ENCODE measurements at places on chromosomes 1 and 21.

DNA sequence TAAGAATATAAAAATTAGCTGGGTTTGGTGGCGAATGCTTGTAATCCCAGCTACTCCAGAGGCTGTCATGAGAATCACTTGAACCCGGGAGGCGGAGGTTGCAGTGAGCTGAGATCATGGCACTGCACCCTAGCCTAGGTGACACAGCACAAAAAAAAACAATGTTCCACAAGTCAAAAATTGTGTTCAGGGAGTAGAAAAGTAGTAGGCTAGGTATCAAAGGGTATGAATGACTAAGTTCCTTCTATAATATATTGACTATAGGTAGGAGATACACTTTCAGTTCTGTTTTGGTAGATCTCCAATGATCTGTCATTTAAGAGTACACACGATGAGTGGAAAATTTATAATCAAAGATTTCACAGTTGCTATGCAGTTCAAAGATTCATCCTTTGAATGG, 16.7 kb downstream of the USP48 start:
- DNase-seq = no peak

DNA sequence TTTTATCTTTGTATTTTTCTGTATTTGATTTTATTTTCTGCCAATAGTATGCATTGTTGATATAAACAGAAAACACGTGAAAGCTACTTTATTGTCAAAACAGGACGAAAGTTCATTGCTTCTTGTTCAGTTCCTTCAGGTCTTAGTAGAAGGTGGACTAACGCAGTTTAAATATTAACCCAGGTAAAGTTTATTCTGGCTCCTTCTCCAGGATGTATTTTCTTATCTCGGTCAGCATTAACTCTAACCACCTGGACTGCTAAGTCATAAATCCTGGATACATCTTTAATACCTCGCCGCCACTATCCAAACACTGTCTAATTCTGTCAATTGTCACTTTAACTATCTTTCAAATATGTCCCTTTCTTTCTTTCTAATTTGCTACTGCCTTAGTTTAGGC, 5.7 kb upstream of the SOAT1 start:
- no peak for DNase-seq

DNA sequence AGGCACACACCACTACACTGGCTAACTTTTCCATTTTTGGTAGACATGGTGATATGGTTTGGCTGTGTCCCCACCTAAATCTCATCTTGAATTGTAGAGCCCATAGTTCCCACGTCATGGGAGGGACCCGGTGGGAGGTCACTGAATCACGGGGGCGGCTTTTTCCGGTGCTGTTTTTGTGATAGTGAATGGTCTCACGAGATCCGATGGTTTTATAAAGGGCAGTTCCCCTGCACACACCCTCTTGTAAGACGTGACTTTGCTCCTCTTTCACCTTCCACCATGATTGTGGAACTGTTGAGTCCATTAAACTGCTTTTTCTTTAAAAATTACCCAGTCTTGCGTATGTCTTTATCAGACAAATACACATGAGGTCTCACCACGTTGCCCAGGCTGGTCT, 1.3 kb upstream of the FTCD start:
- no peak for DNase-seq

- DNase-seq = no peak
Observed at GRCh38 chr1:101147381-101147780, 89.4 kb upstream of the S1PR1 start.

DNA sequence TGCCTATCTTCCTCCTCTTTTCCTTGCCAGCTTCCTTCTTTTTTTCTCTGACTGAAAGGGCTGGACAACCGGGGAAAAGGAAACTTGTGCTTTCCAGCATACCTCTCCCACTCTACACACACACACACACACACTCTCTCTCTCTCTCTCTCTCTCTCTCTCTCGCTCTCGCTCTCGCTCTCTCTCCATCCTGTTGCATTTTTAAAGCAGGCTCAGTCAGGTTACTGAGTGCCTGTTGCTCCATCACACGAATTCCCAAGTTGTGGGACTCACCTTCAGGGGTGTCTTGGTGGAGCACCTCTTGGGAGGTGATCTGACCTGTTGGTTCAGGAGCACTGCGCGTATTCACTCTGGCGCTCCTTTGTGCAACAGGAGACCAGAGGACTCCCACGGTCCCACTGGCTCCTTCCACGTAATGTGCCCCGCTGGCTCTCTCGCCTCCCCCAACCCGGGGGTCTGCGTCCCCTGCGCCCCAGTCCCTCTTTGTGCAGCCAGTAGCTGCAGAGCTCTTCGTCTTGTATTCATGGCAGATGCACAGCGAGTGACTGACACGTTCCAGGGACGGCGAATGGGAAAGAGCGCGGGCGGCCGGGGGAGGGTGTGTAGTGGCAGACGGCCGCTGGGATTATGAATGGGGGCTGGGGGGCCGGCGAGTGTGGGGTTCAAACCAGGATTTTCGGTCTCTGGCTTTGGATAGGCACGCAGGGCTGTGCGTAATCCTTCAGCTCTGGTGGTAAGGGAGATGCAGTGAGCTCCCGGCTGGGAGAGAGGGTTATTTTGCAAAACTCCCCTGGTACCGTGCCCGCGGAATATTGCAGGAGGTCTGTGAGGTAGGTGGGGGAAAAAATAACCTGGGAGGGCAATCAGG, 660 bp upstream of the PDE4B start:
- no peak for DNase-seq

DNA sequence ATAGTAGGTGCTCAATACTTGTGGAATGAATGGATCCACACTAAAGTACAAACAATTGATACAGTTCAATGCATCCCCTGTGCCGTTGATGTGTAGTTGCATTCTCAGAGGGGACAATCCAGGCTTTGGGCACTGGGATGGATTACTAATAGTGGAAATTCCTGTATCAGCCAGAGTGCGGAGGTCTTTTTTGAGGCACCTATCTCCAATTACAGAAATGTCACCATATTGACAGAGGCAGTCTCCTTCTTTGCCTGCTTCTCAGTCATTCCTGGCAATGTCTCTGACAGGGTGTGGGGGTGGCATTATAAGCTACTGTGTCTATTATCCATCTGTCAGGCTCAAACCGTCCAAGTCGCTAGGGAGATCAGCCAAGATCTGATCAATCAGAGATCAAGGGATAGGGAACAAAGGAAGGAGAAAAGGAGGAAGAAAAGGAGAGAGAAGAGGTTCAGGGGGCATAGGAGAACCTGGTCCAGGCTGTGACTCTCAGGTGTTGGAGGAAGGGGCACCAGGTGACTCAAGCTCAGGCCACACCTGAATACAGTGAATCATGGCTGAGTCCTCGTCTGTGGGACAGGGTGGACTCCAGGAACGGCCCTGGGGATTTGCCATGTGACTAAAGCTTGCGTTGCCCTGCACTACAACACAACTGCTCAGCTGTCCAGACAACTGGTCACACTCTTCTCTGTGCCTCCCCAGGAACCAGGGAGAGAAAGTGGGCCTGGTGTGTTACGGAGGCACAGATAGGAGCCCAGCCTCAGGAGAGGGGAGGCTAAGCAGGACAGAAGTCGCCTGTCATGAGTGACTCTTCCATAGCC, 3.4 kb upstream of the LAMB3 start:
- no peak for DNase-seq

DNA sequence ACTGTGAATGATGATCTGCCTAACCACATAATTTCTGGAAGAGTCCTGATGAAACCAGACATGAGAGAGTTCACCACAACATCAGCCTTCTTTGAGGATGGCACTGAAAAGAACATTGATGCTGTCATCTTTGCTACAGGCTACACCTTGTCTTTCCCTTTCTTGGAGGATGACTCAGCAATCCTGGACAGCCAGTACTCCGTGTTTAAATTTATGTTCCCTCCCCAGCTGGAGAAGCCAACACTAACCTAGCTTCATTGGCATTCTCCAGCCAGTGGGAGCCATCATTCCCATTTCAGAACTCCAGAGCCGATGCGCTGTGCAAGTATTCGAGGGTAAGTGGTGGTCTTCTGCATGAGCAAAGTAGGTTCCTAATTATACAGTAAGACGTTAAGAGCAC, 164.1 kb upstream of the POGK start:
- DNase-seq = no peak

GRCh38 chr1:69377507-69377906, 190.2 kb upstream of the LRRC7 start:
- no peak for DNase-seq

DNA sequence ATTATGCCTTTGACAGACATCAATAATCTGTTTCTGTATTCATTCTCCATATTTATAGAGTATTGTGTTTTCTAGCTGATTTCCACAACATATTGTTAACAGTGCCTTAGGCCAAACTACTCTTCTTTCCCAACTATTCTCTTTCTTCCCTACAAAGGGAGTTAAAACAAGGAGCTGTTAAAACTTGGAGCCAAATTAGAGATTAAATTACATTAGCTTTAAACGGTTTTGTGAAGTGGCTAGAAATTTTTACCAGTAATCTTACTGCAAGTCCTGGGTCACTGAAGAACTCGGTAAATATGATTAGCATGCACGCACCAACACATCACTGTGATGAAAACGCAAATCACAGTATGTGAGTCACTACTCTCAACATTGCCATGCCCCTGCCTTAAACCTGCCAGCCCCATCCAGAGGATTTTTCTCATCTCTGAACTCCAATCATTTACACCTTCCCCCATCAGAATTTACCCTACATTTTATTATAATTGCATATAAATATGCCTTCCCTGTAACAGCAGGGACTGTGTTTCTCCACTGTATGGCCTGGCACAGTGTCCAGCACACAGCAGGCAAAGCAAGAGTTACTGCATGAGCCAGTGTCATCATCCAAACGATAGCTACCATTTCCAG, 1.5 kb upstream of the PRDX6 start:
- no peak for DNase-seq

DNA sequence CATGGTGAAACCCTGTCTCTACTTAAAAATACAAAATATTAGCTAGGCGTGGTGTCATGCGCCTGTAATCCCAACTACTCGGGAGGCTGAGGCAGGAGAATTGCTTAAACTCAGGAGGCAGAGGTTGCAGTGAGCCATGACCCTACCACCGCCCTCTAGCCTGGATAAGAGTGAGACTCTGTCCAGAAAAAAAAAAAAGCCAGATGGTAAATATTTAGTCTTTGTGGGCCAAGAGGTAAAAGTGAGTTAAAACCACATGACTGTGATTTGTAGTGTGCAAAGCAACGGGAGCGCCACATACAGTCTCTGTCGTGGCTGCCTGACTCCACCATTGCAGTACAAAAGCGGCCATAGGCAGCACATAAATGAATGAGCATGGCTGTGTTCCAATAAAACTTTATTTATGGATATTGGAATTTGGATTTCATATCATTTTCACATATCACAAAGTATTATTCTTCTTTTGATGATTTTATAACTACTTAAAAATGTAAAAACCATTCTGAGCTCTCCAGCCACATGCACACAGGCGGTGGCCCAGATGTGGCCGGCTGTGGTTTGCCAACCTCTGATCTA, 51.8 kb upstream of the CASZ1 start:
- DNase-seq = no peak

- DNase-seq = no peak
Observed at GRCh38 chr1:1206376-1206965, at the start of gene TNFRSF18. Gene TNFRSF18 (minus strand): TSS chr1:1206592. CDS start chr1:1206571, 21 bp downstream.

DNA sequence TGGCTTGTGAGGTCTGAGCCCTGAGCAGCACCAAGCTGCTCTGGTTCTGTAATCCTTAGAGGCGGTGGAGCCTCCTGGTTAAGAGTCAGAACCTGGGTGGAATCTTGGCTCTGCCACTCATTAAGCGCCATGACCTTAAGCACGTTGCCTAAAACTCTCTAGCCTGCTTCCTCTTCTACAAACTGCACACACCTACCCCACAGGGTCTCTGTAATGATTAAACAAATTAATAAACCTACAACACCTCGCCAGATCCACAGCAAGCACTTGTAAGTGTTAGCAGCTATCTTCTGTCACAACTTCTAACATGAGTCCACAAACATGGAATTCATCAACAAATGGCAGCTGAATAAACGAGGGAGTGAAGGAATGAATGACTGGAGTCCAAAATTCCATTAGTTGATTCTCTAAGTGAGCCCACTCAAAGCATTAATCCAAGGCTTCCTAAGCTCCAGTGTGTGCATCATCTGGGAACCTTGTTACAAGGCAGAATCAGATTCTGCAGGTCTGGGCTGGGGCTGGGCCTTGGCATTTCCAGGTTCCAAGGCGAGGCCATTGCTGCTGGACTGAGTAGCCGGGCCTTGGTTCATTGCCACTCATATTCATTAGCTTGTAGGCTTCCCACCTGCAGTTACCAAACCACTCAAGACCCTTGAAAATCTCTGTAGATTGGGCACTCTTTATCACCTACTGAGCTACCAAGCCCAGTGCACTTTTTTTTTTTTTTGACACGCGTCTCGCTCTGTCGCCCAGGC, 168.6 kb downstream of the HIVEP3 start:
- DNase-seq = no peak

- DNase-seq = no peak
Observed at GRCh38 chr1:67434491-67434890, 4.3 kb upstream of the SERBP1 start.

- DNase-seq = no peak
Observed at GRCh38 chr21:15645830-15646229, 84.0 kb upstream of the USP25 start.

DNA sequence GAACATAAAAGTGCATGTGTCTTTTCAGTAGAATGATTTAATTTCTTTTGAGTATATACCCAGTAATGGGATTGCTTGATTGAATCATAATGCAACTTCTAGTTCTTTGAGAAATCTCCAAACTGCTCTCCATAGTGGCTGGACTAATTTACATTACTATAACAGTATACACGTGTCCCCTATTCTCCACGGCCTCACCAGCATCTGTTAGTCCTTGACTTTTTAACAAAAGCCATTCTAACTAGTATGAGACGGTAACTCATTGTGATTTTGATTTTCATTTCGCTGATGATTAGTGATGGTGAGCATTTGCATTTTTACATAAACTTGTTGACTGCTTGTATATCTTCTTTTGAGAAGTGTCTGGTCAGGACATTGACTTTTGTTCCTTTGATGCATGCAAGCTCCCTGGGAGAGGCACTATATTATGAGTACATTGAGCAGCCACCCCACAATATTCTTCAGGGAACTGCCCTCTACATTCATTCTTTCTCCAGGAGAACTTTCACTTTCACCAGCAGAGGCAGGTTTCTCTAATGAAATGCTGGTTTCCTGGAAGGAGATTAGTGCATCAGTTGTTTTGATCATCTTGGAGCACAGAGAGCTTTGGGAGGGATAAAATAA, 51.9 kb upstream of the LPGAT1 start:
- DNase-seq = no peak

GRCh38 chr21:44291936-44292811, 6.5 kb downstream of the AIRE start:
- DNase-seq = no peak

GRCh38 chr1:169892927-169893644, 610 bp downstream of the SCYL3 start:
- DNase-seq = peak; percentile 22

DNA sequence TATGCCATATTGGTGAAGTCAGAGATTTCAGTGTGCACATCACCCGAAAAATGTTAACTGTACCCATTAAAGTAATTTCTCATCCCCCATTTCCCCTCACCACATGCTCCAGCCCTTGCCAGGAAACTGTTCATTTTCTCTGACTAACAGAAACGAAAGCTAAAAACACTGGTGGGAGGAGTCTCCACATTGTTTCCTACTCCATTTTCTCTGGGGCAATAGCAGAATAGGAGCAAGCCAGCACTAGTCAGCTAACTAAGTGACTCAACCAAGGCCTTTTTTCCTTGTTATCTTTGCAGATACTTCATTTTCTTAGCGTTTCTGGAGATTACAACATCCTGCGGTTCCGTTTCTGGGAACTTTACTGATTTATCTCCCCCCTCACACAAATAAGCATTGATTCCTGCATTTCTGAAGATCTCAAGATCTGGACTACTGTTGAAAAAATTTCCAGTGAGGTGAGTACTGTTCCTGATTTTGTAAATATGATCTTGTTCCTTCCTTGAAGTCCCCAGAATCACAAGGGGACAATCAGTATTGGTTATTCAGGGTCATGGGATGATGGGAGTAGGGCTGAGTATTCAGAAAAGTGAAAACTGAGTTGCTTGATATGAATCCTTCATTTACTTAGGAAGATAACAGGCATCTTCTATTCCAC, at the start of gene IFI16:
IFI16 (plus strand) TSS at position 204 of the 658 bp plus-strand sequence. CDS start 4,774 bp downstream, outside the sequence.
- peak; percentile 95 for DNase-seq
